AML-193 (cell line): ENCODE measurements at places on chromosomes 2 and 18.

GRCh38 chr18:48488388-48488850 is 50.4 kb upstream of the CTIF start:
- DNase-seq: no peak

DNA sequence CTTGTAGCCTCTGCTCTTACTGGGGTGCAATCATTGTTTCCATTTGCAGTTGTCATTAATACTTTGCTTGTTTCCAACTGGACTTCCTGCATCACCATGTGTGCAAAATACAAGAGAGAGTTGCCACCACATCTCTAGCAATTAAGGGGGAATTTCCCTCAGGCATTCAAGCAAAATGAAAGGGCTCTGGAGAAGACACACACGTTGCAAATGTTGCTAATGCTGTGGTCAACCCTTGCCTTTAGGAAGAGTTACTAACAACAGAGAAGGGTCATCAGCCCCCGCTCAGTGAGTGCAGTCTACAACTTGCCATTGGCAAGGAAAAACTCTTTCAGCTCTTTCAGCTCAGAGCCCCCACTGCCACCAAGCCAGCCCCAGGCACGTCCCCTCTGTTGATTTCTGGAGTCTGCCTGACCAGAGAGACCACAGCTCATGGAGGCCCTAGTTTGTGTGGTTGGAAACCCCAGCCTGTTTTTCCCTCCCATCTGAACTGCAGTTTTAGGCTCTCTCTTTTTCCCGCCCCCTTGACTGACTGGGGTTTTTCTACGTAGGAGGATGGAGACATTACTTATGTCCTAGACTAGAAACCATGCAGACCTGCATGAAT is 25.9 kb upstream of the GPR45 start:
- no peak for DNase-seq

- DNase-seq: no peak
Measured at GRCh38 chr18:41320100-41320499, 634.9 kb upstream of the PIK3C3 start.

GRCh38 chr2:99910902-99911301 is 231.5 kb downstream of the AFF3 start:
- DNase-seq: no peak

GRCh38 chr18:30748541-30748940 is 294.0 kb downstream of the DSC3 start:
- DNase-seq: peak; percentile 16

GRCh38 chr18:70415823-70416488 is 127.1 kb downstream of the SOCS6 start:
- no peak for DNase-seq

DNA sequence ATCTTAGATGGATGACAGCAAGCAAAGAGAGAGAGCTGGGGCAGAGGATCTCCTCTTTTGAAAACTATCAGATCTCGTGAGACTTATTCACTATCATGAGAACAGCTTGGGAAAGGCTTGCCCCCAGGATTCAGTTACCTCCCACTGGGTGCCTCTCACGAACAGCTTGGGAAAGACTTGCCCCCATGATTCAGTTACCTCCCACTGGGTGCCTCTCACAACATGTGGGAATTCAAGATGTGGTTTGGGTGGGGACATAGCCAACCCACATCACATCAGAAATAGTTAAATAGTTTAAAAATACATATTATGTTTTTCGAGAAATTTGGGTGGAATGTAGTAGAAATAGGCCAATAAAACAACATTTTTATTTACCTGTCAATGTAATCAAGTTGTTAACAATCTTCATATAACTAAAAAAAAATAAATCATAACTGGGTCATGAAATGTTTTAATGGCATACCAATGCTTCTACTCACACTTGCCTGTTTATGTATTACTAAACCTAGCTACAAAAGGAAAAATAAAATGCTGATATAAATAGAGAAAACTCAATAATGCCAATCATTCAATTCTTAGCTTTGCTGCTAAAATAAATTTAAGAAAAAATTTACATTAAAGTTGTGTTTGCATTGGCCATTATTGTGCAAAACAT is 608.9 kb downstream of the SUCLG1 start:
- DNase-seq: no peak

DNA sequence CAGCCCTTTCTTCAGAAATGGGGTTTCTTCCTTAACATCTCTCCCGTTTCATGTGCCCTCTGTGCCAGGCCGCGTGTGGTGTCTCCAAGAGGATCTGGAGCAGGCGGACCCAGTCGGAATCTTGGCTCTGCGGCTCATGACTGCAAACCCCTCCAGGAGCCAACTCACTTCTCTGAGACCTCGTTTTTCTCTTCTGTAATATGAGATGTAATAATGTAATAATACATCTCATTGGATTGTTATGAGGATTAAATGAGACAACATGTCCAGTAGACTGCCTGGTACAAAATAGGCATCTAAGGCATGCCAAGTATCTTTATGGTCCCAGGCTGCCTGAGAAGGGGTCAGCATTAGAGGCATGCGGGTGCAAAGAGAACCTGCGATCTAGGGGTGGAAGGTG is 221.3 kb upstream of the REV1 start:
- DNase-seq: no peak

DNA sequence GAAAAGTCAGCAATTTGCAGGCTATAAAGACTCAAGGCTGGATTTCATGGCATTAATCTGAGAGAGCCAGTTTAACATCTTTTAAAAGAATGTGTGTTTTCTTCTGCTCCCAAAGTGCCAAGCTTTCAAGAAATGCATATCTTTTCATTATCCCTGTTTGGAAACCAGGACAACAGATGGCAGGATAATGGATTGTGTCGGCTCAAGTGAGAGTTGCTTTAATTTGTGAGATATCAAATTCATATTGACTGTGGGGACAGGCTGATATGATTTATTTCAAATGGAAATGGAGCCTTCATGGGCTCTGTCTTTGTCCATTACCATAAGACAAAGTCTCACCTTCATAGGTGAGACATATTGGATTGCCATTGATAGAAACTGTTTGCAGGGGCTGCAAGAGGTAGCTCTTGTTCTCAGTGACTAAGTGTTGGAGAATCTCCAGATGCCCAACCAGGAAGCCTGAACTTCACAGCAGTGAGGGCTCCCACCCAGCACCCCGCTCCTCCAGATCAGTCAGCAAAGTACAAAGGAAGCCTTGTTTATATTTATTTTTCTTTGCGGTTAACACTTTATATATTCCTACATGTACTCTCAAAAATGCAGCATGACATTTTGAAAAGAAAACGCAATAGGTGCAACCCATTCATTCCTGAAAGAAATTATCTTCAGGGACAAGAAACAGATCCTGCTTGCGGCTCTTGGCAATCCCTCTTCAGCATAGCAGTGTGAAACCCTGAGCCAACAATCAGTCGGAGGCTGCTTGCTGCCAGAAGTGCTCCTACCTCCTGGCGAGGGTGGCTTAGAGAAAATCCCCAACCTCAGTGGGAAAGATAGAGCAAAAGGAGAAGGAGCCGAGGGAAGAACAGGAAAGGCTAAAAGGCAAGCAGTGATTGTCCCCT is 65.8 kb upstream of the ATL2 start:
- DNase-seq: no peak

GRCh38 chr2:52536929-52537460 is 1230.6 kb upstream of the CHAC2 start:
- no peak for DNase-seq

DNA sequence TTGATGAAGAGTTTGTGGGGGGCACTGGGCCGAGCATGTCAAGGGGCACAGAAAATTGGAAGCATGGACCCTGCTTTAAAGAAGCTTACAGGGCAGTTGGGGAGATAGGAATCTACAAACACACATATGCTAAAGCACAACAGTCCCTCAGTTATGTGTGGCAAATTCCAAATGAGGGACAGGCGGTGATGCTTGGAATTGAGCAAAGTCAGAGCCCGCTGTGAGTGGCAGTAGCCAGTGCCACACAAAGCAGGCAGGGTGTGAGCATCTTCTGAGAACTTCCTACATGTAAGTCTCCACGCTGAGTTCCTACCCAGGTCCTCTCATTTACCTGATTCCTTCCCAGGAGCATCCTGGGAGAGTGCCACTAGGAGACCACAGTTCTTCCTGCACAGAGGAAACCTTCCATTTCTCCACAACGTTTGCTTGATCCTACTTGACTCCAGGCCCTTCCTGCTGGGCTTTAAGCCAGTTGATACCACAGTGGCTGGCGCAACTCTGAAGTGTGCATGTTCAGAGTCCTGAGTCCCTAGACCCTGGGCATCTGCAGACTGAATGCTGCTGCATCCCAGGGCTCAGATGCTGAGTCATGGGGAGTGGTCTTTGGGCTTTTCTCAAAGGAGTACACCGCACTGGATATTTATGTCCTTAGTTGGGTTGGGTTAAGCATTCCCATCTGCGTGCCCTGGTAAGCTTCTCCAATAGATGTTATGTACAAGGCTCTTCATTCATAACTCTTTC is 287.3 kb upstream of the REV1 start:
- DNase-seq: no peak

DNA sequence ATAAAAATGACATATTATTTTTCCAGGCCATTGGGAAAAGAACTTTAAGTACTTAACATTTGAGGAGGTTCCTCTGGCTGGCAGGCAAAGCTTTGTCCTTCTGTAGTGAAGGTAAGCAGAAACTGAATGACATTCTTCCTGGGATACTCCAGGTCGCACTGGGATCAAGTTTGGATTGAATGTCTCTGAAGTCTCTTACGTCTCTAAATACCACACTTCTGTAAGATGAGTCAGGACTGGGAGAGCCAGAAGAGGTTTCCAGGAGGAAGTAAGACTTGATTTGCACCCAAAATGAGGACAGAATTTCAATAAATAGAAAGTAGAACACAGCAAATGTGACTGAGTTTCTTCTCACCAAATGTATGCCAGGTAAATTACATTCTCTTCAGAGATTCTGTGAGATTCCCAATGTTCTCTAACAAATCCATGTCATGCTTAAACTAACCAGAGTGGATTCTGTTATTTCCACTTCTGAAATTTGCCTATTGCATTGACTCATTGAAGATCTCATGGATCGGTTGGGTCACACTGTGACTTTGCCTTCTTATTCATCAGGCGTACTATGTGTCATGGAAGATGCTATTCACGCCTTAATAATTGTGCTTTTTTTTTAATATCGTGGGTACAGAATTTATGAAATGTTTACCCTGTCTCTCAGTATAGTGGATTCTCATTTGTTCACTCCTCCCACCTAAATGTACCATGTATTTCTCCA is 25.5 kb upstream of the VIT start:
- DNase-seq: no peak

- peak; percentile 45 for DNase-seq
Measured at GRCh38 chr2:190404487-190404886, 3.7 kb upstream of the MFSD6 start.

DNA sequence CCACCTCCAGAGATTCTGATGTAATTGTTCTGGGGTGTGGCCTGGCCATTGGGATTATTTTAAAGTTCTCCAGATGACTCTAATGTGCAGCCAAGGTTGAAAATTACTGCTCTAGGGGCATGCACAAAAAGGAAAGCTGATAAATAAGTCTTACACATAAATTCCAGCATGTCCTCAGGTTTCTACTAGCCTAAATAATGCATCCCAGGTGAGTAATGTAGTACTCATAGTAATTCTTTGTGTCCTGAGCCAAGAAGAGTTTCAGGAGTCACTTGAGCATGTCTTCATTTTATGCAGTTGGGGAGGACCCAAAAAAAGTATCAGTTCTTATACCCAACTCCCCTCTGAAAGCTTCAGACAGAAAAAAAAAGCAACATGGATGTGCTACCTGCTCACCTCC is 130.1 kb upstream of the SP5 start:
- DNase-seq: no peak

GRCh38 chr18:76882146-76882545 is 59.8 kb downstream of the ZNF236 start:
- no peak for DNase-seq

GRCh38 chr2:181677912-181678586 is 2.3 kb downstream of the NEUROD1 start:
- no peak for DNase-seq

DNA sequence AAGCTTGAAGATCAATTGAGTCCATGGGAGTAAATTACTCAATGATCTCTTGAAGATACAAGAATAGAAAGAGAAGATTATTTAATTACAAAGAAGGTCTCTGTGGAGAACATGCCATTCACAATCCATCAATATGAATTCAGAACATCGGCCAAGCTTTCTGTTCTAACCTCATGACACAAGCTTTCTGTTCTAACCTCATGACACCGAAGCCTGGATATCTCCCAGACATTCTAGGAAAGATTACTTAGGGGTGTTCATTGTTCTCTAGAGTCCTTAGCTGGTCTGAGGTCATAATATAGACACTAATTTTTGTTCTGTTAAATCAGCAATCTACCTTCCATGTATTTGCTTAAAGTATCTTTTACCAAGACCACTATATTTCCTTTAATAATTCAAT is 95.5 kb downstream of the RDH14 start:
- no peak for DNase-seq

- no peak for DNase-seq
Measured at GRCh38 chr2:88024509-88024908, 8.2 kb upstream of the RNU2-63P start.

GRCh38 chr2:8469709-8470493 is 212.0 kb upstream of the ID2 start:
- DNase-seq: no peak

DNA sequence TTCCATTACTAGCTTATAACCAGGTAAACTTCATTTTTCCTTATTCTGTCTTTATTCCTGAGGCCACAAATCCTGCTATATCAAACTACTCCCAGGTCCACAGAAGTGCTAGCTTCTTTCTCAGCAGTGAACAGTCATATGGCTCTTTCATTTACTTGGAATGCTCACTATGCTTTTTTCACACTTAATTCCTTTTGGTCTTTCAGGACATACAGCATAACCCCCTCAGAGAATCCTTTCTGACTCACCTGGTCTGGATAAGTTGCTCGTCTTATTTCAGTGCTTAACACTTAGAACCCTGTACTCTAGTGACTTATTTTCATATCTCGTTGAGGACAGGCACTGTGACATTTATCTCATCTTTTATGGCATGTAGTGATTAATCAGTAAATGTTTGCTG is 325.0 kb upstream of the UBE2E3 start:
- DNase-seq: no peak

GRCh38 chr2:98732430-98733051 is 1.6 kb upstream of the MGAT4A start:
- no peak for DNase-seq

DNA sequence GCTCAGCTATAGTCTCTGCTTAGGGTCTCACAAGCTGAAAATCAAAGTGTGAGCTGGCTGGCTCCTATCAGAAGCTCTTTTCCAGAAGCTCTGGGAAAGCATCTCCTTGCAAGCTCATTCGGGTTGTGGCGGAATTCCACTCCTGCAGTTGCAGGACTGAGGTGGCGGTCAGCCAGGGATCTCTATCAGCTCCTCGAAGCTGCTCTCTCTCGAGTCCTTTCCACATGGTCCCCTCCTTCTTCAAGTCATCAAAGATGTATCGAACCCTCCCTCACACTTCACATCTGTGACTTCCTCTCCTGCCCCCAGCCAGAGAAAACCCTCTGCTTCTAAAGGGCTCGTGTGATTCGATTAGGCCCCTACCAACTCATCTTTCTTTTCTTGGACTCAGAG is 141.7 kb downstream of the ZFP36L2 start:
- no peak for DNase-seq
